ENCODE measurements at places on chromosomes 2 and 18.

DNA sequence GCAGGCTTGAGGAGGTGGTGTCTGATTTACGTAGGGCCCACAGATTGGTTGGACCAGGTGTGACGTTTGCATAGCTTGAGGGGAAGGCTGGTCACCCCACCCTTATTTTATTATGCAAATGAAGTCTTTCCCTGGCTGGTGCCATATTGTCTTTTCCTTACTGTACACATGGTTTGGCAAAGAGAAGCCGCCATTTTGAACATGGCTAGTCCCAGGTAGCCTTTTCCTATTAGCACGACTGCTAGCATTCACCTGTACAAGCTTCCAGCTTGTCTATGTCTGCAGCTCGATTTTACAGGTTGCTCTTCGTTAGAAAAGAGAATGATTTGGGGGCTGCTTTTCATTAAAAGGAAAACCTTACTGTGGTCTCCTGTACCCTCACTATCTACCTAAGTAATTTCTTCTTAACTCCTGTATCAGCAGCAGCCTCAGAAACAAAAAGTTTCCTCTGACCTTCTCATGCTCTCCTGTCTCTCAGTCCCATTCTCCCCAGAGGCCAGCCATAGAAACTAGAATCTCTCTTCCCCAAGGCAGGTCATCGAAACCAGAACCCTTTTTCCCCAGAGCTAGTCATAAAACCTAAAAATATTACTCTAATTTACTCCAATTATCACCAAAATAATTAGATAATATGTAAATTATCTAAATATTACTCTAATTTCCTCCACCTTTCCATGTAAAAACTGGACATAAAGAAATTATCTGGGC is 151.8 kb downstream of the B3GNT2 start:
- no peak overlapping the region for H3K4me3 ChIP-seq
- H3K36me3 ChIP-seq, result no peaks in the 10 kb centered on the region
- no peaks in the 10 kb centered on the region for H3K27me3 ChIP-seq
- DNase-seq, result no peak

DNA sequence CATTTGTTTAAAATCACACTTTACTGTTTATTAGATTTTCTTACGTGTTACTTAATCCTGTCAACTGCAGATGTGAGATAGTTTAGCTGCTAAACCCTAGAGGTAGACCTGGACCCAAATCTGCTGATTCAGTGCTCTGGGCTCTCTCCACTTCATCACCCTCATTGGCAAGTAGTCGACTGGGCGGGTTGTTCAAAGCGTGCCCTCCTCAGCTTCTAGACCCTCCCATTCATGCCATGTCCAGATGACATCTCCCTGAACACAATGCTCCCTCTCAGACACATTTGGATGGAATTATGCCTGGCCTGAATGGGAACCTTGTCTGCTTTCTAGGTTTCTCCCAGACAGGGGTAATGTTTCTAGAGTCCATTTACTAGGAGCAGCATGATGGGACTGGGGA is 43.7 kb downstream of the RPIA start:
- H3K27me3 ChIP-seq, result no peaks in the 10 kb centered on the region
- no peaks in the 10 kb centered on the region for H3K4me1 ChIP-seq
- DNase-seq, result no peak
- peaks cover 55% of the 10 kb centered on the region for H3K36me3 ChIP-seq
- no peak overlapping the region for H3K27ac ChIP-seq
- no peak overlapping the region for H3K4me3 ChIP-seq

DNA sequence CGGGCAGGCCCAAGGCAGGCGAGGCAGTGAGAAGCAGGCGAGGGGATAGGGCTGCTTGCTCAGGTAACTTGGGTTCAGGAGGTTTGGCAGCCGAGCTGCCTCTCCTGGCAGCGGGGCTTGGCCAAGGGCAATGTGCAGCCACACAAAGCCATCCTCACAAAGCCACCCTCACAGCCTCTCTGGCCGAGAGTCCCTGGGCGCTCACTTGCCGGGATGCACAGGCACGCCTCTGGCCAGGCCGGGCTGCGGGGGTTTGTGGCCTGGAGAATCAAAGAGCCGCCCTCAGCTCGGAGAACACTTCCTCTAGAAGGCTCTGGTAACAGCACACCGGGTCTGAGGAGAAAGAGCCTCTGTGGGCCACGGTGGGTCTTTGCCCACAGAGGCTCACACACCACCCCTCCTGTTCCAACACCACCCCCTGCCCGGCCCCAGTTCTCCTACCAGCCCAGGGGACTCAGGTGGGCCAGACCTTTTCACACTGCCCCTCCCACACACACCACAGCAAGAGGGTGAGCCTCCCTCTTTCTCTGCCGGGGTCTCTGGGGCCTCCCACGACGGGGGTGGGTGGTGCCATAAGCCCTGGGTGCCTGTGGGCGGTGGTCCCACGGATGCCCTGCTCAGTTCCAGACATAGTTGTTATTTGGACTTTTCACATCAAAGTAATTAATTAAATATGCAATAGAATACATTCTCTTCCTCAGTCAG is 186.9 kb downstream of the ZFP36L2 start:
- H3K27ac ChIP-seq, result peak overlapping the region; percentile 4
- peaks cover 5% of the 10 kb centered on the region for H3K4me1 ChIP-seq
- DNase-seq, result no peak
- no peaks in the 10 kb centered on the region for H3K36me3 ChIP-seq

GRCh38 chr18:37184209-37184868 is 355.4 kb downstream of the KIAA1328 start:
- H3K27ac ChIP-seq, result no peak overlapping the region
- no peaks in the 10 kb centered on the region for H3K27me3 ChIP-seq
- no peak for DNase-seq
- no peak overlapping the region for H3K4me3 ChIP-seq
- H3K36me3 ChIP-seq, result no peaks in the 10 kb centered on the region

- H3K4me1 ChIP-seq, result no peaks in the 10 kb centered on the region
- DNase-seq, result peak; percentile 57
- no peak overlapping the region for H3K27ac ChIP-seq
- H3K4me3 ChIP-seq, result no peak overlapping the region
Observed at GRCh38 chr2:235746257-235746934, 252.6 kb downstream of the AGAP1 start.
